Right atrium auricular region (tissue), 2 donors: ENCODE measurements at places on chromosomes 6 and 20.

GRCh38 chr20:1983301-1983700, 10.6 kb downstream of the PDYN start:
- H3K27me3 ChIP-seq = no peaks in the 10 kb centered on the region
- no peak overlapping the region for H3K27ac ChIP-seq
- no peaks in the 10 kb centered on the region for H3K4me1 ChIP-seq
- DNase-seq = no peak
- no peaks in the 10 kb centered on the region for H3K36me3 ChIP-seq
- no peak overlapping the region for H3K4me3 ChIP-seq

DNA sequence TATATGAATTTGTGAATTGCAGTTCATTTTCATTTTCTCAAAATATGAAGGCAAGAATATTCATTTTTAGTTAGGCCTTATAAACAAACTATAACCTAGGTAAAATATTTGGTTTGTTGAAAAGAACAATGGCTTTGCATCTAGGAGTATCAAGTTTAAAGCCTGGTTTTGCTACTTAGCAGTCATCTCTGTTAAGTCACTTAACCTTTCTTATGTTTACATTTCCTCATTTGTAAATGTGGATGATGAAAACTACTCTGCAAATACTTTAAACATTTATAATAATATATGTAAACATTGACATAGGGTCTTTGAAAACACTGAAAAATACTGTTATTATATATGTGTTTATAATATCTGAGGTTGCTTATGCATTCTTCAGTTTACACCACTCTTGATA, 135.5 kb downstream of the CENPW start:
- H3K36me3 ChIP-seq = no peaks in the 10 kb centered on the region
- no peaks in the 10 kb centered on the region for H3K4me1 ChIP-seq
- H3K27ac ChIP-seq = no peak overlapping the region

DNA sequence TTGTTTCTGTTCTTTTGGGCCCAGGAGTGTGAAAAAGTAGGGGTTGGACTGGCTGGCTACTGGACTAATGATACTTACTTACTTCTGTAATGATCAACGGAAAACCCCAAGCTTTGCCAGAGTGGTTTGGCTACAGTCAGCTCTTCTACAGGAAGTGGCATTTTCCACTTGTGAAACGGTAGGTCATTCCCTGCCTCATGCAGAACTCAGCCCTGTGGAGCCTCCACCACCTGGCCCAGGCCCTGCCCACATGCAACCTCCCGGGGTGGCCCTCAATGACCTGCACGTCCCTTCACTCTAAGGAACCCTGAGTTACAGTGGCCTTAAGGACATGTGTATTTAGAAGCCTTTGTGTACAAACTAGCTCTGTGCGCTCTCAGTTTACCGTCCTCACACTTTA, 140.4 kb downstream of the DTNBP1 start:
- H3K4me1 ChIP-seq = no peaks in the 10 kb centered on the region
- no peak overlapping the region for H3K4me3 ChIP-seq
- H3K27ac ChIP-seq = peak overlapping the region; percentile 8
- H3K36me3 ChIP-seq = peaks cover 46% of the 10 kb centered on the region
- no peaks in the 10 kb centered on the region for H3K27me3 ChIP-seq

GRCh38 chr20:58557733-58558342, 42.6 kb upstream of the APCDD1L start:
- H3K27ac ChIP-seq = no peak overlapping the region
- H3K4me3 ChIP-seq = no peak overlapping the region

- DNase-seq = no peak
- no peak overlapping the region for H3K4me3 ChIP-seq
- H3K27me3 ChIP-seq = no peaks in the 10 kb centered on the region
- H3K4me1 ChIP-seq = no peaks in the 10 kb centered on the region
- no peak overlapping the region for H3K27ac ChIP-seq
- H3K36me3 ChIP-seq = no peaks in the 10 kb centered on the region
Observed at GRCh38 chr20:7916648-7917047, 23.6 kb downstream of the HAO1 start.

DNA sequence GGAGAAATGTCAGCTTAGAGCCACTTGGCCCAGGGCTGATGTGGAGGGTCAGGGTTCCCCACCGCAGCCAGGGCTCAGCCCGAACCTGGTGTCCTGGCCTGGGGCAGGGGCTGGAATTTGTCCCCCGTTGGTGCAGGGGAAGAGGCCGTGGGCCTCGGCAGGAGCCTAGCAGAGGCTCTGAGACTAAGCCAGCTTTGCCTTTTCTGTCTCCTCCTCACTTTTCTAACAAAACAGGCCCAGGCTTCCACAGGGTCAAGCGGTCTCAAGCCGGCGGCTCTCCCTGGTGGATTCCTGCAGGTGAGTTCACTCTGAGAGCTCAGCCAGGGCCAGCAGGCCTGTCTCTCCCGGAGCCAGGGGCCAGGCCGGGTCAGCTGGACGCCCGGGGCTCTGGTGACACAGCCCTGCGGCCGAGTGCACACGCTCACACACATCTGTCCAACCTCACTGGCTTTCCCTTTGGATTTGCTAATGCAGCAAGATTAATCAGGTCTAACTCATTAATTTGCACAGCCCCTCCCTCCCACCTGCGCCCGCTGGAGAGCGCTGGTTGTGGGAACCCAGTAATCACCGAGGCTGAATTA, 2.9 kb upstream of the CHRNA4 start:
- H3K4me3 ChIP-seq = no peak overlapping the region
- peaks cover 16% of the 10 kb centered on the region for H3K4me1 ChIP-seq
- no peak overlapping the region for H3K27ac ChIP-seq
- no peaks in the 10 kb centered on the region for H3K27me3 ChIP-seq
- DNase-seq = no peak

DNA sequence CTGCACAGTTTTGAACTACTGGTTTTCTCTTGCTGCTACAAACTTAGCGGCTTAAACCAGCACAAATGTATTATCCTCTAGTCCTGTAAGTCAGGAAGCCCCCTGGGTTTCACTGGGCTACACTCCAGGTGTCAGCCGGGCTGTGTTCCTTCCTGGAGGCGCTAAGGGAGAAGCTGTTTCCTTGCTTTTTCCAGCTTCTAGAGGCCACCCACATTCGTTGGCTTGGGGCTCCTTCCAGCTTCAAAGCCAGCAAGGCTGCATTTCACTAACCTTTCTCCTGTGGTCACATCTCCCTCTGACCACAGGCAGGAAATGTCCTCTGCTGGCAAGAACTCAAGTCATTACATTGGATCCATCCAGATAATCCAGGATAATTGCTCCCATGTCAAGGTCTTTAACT, 350.6 kb upstream of the PLCB4 start:
- no peaks in the 10 kb centered on the region for H3K36me3 ChIP-seq
- no peaks in the 10 kb centered on the region for H3K27me3 ChIP-seq
- H3K27ac ChIP-seq = no peak overlapping the region
- no peaks in the 10 kb centered on the region for H3K4me1 ChIP-seq
- H3K4me3 ChIP-seq = no peak overlapping the region

GRCh38 chr20:2687514-2687913, 5.1 kb upstream of the EBF4 start:
- H3K27me3 ChIP-seq = no peaks in the 10 kb centered on the region
- H3K27ac ChIP-seq = no peak overlapping the region
- no peak overlapping the region for H3K4me3 ChIP-seq
- no peak for DNase-seq
- peaks cover 6% of the 10 kb centered on the region for H3K4me1 ChIP-seq

DNA sequence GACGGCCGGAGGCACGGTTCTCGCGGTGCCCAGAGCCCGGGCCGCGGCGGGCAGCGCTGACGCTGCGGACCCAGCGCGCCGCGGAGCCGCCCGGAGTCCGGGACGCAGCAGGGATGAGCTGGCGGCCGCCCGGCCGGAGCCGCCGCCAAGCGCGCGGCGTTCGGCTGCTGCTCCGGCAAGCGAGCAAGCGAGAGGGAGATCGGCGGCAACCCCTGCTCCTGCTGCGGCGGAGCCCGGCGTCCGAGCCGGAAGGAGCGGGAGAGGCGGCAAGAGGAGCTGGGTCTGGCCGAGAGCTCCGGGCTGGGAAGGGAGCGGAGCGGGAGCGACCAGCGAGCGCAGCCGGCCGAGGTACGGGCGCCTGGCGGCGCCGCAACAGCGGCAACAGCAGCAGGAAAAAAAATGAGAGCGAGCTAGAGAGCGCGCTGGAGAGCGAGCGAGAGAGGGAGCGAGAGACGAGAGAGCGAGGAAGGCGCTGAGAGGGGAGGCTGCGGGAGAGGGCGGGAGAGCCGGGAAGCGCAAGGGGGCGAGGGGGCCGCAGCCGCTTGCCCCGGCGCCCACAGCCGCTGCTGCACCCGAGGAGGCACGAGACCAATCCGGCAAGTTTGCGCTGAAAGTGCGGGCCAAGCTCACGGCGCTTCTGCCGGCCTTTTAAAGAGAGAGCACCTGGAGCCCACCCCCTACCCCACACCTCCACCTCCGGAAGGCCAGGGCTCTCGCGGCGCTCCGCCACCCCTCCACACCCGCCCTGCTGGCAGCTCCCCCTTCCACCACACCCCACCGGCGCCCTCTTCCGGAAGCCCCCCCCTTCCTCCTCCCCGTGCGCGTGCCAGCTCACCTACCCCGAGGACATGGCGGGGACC, 496 bp downstream of the GRM4 start:
- H3K27ac ChIP-seq = no peak overlapping the region
- peaks cover 41% of the 10 kb centered on the region for H3K27me3 ChIP-seq
- no peaks in the 10 kb centered on the region for H3K36me3 ChIP-seq

- no peak overlapping the region for H3K27ac ChIP-seq
- H3K27me3 ChIP-seq = no peaks in the 10 kb centered on the region
- H3K4me1 ChIP-seq = no peaks in the 10 kb centered on the region
- H3K36me3 ChIP-seq = no peaks in the 10 kb centered on the region
Observed at GRCh38 chr6:22146678-22146930, 150.2 kb downstream of the PRL start.

DNA sequence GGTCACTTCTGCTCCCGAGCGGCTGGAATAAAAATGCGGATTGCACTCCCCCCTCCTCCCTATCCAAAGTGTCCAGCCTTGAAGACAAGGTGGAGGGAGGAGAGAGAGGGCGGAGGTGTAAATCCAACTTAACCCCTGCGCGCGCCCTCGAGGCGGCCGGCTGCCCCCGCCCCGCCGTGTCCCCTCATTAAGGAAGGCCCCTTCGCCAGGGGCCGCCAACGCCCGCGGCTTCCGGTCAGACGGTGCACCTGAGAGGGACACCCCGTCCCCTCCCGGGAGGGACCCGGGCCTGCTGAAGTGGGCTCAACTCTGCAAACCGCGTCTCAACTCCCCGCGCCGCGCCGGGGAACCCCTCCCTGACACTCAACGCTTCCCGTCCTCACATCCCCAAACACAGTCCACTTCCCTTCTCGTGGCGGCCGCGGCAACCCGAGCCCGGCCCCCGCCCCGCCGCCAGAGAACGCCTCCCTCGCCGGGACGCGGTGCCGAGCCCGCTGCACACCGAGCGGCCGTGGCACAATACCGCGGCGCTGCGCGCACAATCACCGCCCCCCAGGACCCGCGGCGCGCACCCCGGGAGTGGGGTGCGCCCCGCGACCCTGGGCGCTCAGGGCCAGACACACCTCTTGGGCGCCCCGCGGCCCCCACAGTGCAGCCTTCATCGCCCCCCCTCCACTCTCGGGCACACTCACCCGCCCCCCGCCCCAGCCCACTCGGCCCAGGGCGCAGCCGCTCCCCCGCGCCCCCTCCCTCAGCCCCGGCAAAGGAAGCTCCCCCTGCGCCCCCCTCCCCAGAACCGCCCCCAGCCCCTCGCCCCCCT, 102.5 kb downstream of the NOL4L start:
- H3K4me1 ChIP-seq = peaks cover 34% of the 10 kb centered on the region
- H3K36me3 ChIP-seq = no peaks in the 10 kb centered on the region
- peak overlapping the region; percentile 77 for H3K27ac ChIP-seq
- no peak for DNase-seq
- no peaks in the 10 kb centered on the region for H3K27me3 ChIP-seq
- peak overlapping the region; percentile 84 for H3K4me3 ChIP-seq

- H3K4me1 ChIP-seq = peaks cover 18% of the 10 kb centered on the region
- DNase-seq = no peak
- H3K27me3 ChIP-seq = no peaks in the 10 kb centered on the region
- H3K27ac ChIP-seq = no peak overlapping the region
- H3K4me3 ChIP-seq = no peak overlapping the region
- peaks cover 14% of the 10 kb centered on the region for H3K36me3 ChIP-seq
Observed at GRCh38 chr6:144578385-144579350, 293.5 kb downstream of the UTRN start.

- DNase-seq = no peak
- no peaks in the 10 kb centered on the region for H3K27me3 ChIP-seq
- H3K36me3 ChIP-seq = no peaks in the 10 kb centered on the region
- H3K27ac ChIP-seq = no peak overlapping the region
Observed at GRCh38 chr6:165762876-165763275, 99.8 kb upstream of the PDE10A start.

- H3K27ac ChIP-seq = no peak overlapping the region
- H3K27me3 ChIP-seq = no peaks in the 10 kb centered on the region
- DNase-seq = no peak
- H3K4me3 ChIP-seq = no peak overlapping the region
Observed at GRCh38 chr6:79115553-79116182, 37.6 kb upstream of the PHIP start.

- no peak overlapping the region for H3K4me3 ChIP-seq
- H3K36me3 ChIP-seq = no peaks in the 10 kb centered on the region
- no peaks in the 10 kb centered on the region for H3K27me3 ChIP-seq
- DNase-seq = no peak
- no peaks in the 10 kb centered on the region for H3K4me1 ChIP-seq
- no peak overlapping the region for H3K27ac ChIP-seq
Observed at GRCh38 chr20:43543138-43543537, 15.7 kb upstream of the SGK2 start.

GRCh38 chr20:8608470-8608869, 460.4 kb upstream of the PLCB4 start:
- no peaks in the 10 kb centered on the region for H3K36me3 ChIP-seq
- DNase-seq = no peak
- H3K4me3 ChIP-seq = no peak overlapping the region

- H3K4me1 ChIP-seq = no peaks in the 10 kb centered on the region
- no peak for DNase-seq
- H3K27ac ChIP-seq = no peak overlapping the region
- no peaks in the 10 kb centered on the region for H3K36me3 ChIP-seq
- no peak overlapping the region for H3K4me3 ChIP-seq
- H3K27me3 ChIP-seq = no peaks in the 10 kb centered on the region
Observed at GRCh38 chr6:15061180-15061641, 184.7 kb upstream of the JARID2 start.

DNA sequence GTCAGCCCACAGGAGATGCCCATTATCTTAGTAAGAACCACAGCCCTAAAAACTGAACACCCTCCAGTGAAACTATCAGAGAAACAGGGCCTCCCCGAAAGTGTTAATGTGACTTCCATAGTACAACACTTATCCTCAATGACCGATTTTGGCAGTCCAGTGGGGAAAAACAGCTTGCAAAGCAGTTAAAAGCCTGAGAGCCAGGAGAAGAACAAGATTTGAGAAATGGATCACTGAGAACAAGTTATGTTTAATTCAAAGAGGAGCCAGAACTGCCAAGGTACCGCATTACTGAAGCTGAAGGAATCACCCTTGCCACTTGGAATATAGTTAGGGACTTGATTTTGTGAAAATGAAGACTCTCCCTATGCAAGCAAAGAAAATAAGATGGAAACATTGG, 236.9 kb downstream of the QKI start:
- H3K4me1 ChIP-seq = no peaks in the 10 kb centered on the region
- no peak overlapping the region for H3K4me3 ChIP-seq
- H3K27me3 ChIP-seq = no peaks in the 10 kb centered on the region
- H3K36me3 ChIP-seq = no peaks in the 10 kb centered on the region
- H3K27ac ChIP-seq = no peak overlapping the region
